Activated CD4-positive, alpha-beta T cell treated with anti-CD3 and anti-CD28 coated beads for 4 hours (primary cell): ENCODE measurements at places on chromosomes 16 and 17.

- no peak for DNase-seq
Measured at GRCh38 chr16:64925166-64925565, 196.7 kb downstream of the CDH11 start.

- DNase-seq: no peak
Measured at GRCh38 chr17:4006165-4006589, 41.9 kb upstream of the ATP2A3 start.

DNA sequence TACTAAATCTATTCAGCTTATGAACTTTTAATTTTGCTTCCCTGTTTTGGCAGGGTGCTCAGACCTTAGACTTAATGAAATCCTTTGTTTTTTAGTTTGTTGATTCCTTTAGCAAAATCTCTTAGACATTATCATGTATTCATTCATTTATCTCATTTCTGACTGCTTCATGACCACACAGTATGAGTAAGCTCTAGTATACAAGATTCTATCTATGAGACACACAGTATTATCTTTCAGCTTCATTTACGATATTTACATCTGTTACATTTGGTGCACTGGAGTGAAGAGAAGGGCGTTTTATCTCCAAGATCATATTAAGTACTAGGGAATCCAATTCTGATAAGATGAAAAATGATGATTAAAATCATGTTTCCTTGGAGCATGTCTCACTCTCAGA is 448.1 kb upstream of the CA10 start:
- DNase-seq: no peak

DNA sequence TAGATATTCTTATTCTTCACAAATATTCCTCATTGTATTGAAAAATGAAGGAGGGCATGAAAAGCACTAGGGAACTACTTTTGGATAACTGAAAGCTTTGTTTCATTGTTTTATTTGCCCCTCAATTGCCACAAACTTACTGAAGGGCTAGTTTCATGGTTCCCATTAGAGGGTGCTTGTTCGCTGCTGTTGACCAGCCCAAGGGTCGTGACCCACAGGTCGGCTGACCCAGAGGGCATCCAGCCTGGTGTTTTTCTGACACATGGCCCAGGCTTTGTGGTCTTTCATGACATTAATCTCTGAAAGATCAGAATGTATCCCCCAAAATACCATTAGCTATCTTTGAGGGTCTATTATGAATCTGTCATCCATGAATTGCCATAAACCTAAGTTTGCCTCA is 30.0 kb downstream of the DGKE start:
- DNase-seq: no peak

- no peak for DNase-seq
Measured at GRCh38 chr17:30840771-30841170, 9.0 kb downstream of the ATAD5 start.

DNA sequence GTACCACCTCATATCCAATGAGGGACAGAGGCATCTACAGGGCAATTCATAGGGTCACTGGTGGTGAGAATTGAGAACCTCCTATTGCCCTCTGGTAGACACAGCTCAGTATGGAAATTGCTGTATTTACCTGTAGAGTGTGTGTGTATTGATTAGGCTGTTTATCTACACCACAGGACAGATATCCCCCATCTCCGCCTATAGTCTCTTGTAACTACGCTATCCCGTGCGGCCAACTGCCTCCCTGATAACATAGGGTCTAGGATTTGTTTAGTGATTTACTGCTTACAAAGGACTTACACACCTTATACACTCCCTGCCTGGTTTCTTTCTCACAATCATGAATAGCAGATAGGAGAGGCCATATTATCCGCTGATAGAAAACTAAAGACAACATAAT is 1.7 kb upstream of the STAT3 start:
- no peak for DNase-seq

DNA sequence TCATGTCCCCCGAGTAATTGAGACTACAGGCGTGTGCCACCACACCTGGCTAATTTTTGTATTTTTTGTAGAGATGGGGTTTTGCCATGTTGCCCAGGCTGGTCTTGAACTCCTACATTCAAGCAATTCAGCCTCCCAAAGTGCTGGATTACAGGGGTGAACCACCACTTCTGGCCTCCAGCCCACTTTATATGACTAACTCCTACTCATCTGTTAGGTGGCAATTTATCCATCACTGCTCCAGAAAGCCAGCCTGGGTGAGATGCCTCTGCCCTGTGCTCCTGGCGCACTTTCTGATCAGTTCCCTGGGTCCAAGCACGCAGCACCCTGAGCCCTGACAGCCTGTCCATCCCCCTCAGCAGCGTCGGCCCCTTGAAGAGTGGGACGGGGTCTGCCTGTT is 29.4 kb downstream of the ADAM11 start:
- no peak for DNase-seq

GRCh38 chr16:3143598-3144320 is 8.9 kb downstream of the ZNF213 start:
- no peak for DNase-seq
